ENCODE measurements at places on chromosomes 5 and 9.
A peak's percentile ranks its signal among the peaks of the same experiment; 100 is the strongest.

DNA sequence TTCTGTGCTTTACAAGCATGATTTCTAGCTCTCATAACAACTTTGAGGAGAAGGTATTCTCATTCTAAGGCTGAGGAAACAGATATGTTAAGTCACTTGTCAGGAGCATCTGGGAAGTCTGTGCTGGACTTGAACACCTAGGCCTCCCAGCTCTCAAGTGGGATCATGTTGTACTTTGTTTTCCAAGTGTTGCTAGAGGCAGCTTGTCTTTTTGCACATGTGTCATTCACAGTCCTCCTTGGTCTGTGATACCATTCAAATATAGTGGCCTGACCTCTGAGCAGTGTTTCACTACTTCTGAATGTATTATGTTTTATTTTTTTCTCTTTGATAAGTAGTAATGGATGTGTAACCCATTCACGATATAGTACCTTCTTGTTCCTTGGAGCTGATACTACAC, 21.2 kb downstream of the ZSWIM6 start:
- DNase-seq, result no peak

- no peak for DNase-seq
Observed at GRCh38 chr5:76733049-76733417, 17.1 kb downstream of the F2R start.

DNA sequence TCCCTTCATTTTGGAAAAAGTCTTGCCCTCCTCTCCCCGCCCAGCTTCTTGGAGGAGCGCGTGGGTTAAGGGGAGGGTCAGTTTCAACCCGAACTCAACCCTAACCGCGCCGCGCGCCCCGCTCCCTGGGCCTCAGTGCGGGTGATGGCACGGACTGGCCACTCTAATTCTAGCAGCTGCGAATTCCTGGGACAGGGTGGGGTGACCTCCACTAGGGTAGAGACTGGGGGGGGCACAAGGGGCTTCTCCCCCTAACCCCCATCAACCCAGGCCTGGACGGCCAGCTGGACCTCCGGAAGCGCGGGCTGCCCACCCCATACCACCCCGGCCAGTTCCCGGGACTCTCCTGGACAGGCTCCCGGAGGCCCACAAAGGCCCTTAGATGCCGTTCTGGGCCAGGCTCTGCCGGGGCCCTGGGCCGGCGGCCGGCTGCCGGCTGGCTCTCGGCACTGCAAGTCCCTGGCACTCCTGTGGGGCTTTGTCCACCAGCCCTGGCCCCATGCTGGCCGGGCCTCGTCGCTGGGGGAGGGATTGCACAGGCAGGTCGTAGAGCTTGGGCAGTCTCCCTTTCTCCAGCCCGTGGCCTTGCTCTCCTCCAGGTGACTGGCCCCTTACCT, 7.2 kb upstream of the PSD2 start:
- DNase-seq, result no peak

GRCh38 chr5:94849324-94849723, 230.9 kb downstream of the SLF1 start:
- DNase-seq, result no peak

- no peak for DNase-seq
Observed at GRCh38 chr9:31210978-31211570, 1173.4 kb upstream of the ACO1 start.

GRCh38 chr5:171593401-171593800, 174.0 kb downstream of the FGF18 start:
- DNase-seq, result no peak

DNA sequence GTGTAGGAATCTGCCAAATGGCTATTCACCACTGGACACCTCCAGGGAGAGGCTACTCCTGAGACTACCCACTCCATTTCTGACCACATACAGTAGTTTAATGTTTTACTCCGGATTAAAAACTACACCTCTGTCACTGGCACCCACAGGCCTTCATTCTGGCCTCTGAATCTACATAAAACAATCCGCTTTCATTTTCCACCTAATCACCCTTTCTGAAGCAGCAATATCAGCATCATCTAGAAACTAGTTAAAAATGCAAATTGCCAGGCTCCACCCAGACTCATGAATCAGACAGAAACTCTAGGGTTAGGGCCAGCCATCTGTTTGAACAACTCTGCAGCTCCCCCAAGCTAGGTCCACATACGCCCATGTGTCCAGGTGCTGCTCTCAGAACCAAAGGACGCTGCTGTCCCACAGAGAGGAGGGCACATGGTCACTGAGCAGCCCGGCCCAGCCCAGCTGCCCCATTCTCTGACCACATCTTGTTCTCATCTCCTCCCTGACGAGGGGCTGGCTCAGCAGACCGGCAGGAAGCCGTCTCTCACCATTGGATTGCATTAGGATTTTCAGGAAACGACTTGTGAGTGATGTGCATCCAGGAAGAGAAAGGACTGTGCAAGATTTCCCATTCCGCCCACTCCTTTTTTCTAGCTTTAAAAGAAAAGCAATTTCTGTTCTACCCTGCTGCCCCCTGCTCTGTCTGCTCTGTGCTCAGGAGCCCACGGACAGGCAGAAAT, 34.7 kb downstream of the ADAM19 start:
- peak; percentile 48 for DNase-seq

GRCh38 chr5:171023508-171023907, 161.7 kb downstream of the RANBP17 start:
- no peak for DNase-seq

DNA sequence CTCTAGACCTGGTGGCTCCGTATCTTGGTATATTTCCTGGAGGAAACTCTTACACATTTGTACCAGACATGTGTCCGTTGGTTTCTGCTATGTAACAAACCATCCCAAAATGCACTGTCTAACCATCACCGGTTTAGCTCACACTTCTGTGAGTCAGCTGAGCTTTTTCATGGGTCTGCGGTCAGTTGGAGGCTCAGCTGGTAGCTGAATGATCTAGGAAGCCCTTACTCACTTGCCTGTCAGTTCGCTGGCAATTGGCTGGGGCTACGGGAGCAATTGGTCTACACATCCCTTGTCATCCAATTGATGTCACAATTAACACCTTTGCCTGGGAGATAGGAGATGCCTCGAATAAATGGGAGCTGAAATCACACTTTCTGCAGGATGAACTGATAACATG, 11.6 kb upstream of the WHRN start:
- no peak for DNase-seq

DNA sequence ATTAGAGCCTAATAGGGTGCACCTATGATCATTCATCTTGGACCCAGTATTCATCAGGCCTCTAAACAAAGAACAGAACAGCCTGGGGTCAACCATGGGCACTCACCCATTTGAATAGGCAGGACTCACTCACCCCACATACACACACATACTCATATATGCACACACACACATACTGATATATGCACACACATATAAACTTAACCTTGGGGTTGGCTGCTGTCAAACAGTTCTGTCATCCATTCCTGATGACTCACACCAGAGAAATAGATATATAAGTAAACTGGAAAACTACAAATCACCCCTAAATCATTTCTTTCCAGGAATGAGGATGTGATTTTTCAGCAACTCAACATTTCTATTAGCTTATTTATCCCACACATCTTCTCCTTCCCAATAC, 51.3 kb downstream of the ARL15 start:
- no peak for DNase-seq

DNA sequence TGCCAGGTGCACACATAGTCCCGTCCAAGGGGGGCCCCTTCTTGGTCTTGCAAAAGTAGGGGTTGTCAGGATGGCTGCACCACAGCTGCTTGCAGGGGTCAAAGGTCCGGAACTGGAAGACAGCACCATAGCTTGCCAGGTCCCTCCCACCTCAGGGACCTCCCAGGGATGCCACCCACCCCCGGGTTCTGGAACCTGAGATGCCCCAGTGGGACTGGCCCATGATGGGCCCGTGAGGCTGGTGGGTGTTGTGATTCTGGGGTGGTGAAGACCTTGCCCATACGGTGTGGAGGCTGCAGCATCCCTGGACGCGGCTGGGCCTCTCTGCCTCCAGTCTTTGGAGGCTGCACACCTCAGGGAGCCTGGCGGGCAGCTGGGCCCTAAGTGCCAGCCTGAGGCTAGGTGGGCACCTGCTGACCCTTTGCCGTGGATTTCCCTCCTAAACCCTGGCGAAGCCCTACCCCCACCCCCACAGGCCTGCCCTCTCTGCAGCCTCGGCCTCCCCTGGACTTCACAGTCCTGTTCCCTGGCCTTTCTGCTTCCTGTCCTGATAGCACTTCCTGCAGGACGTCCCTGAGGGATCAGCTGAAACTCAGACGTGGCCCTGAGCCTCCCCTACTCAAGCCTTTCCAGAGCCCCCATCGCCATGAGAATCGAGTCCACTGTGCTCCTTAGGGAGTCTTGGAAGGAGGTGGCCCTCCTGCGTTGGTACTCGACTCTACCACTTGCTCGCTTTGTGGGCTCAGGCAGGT, 92.1 kb downstream of the ZNF354C start:
- no peak for DNase-seq

GRCh38 chr9:132381966-132382541, 24.6 kb downstream of the TTF1 start:
- no peak for DNase-seq

DNA sequence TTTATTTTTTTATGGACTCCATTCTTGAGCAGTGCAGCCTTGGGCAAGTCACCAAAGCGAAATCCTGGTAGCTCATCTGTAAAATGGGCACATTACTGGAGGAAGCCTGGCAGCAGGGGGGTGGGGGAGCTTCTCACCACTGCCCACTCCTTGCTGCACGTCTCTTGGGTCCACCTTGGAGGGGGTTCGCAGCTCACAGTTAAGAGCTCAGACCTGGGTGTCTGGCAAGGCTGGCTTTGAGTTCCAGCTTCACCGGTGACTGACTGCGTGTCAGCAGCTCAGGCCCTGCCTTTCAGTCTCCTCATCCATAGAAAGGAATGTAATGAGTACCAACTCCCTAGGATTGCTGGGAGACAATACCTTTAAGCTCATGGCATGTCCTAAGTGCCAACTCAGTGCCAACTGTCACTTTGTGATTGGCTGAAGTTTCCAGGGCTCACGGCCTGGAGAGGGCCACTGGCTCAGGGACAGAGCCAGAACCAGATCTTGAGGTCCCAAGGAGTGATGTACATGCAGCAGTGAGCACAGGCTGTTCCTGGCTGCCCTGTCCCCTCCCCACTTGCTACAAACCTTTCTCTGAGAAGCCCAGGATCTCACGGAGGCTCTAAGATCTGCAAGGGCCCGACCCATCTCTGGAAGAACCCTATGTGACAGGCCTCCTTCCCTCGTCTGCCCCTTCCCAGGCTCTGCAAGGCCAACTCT, 72.9 kb downstream of the C9orf50 start:
- DNase-seq, result no peak

DNA sequence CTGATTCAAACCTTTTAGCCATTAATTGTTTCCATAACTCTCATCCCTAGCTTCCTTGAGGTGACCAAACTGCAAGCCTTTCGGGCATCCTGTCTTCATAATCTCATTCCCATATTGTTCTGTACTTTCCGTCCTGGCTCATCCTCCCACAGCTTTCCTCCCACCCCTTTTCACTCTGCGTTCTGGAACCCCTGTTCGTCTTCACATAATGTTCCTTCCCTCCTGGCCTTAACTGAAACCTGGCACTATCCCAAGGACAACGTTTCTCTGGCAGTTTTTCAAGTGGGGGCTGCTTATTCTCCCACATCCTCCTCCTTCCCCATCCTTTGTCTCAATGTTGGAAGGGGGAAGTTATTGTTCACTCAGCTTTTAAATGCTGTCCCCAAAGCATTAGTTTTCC, 1.5 kb downstream of the ZNF189 start:
- no peak for DNase-seq

GRCh38 chr5:151280443-151280842, 23.1 kb downstream of the SLC36A3 start:
- DNase-seq, result no peak

- no peak for DNase-seq
Observed at GRCh38 chr9:6198251-6198650, 17.4 kb upstream of the IL33 start.

DNA sequence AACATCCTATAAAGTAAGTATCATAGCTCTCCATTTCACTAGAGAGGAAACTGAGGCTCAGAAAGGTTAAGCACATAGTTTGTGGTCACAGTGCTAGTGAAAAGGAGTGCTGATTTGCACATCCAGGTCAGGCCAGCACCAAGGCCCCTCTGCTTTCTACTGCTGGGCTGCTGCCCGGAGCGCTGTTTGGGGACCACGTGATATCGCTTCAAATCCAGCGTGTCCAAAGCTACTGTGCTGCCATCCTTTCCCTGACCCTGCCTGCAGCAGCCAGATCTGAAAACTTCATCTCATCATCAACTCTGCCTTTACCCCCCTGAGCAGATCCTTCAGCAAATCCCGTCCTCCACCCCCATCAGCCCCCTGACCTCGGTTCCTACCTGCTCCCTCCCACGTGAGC, 40.7 kb upstream of the AKNA start:
- DNase-seq, result no peak

DNA sequence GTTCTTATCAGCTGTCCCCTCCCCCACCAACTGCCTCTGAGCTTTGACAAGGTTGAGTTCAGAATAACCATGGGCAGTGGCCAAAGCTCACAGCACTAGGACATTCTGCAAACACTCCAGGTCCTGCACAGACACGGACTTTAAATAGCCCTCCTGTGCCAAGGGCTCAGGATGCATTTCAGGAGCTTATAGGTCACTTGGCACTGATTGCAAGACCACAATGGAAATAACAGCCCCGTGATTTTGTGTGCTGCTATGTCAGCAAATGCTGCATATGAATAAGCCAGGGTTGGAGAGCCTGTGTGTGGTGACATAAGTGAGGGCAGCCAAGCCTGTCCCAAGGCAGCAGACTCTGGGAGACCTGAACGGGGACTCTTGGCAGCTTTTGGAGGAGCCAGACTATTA, 150.7 kb downstream of the DMRT2 start:
- DNase-seq, result no peak

- peak; percentile 48 for DNase-seq
Observed at GRCh38 chr5:69492923-69493395, 369 bp downstream of the OCLN start.

DNA sequence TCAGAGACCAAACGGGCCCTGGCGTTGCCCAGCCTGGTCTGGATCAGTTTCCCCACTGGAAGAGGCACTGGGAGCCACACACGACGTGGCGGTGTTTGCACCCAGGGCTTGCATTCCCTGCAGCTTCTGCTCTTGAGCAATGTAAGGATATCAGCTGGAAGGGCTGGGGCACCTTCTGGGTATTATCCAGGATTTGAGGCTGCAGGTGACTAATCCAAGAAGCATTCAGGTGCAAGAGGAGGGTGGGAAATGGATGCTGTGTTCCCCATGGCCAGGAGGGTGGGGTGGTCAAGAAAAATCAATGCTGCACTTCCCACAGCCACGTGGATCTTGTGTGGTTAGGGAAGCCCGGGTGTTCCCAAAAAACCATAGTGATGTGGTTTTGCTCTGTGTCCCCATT, 430.9 kb downstream of the IRX2 start:
- no peak for DNase-seq

- DNase-seq, result peak; percentile 78
Observed at GRCh38 chr5:140357726-140358093, 2.3 kb upstream of the SLC4A9 start.
